Right cardiac atrium (tissue), 5 donors: ENCODE measurements at places on chromosomes 11 and 22. TPM values are rescaled to one million over a fixed set of nuclear protein-coding genes. Genes with fewer than 3 reads are reported as not detected.

GRCh38 chr11:63635762-63636465, 21.7 kb upstream of the PLAAT3 start:
- DNase-seq = peak; percentile 67

DNA sequence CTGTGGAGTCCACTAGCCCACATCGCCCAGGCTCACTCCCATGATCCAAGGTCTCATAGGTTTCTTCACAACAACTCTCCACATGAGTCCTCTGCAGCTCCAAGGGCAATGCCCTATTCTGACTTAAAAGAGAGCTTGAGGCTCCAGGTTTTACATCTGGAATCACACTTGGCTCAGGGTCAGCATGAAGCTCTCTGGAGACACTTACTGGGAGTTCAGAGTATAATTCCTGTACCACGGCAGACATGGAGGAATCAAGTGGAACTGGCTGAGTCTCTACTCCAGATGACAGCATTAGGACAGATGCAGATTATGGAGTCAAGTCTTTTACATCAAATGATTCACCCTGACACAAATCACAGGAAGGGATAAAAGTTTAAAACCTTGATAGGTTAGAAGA, 11.4 kb downstream of the PRR14L start:
- no peak for DNase-seq

DNA sequence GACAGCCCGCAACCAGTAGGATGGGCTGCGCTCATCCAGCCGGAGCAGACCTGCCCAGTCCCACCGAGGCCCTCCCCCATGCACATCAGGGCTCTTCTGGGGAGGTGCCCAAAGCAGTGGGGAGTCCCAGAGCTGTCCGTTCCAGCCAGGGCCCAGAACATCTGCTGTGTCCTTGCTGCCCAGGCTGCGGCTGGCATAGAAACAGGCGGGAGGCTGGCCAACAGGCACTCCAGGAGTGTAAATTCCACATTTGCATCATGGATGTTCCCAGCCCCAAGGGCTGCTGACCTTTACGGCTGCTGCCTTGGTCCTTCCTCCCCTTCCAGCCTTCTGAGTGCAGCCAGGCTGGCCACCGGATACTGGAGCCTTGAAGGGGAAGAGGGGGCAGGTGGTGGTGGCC, 30.0 kb upstream of the SYT7 start:
- DNase-seq = peak; percentile 57

GRCh38 chr11:70002433-70002832, 75.7 kb upstream of the ANO1 start:
- no peak for DNase-seq

GRCh38 chr22:41598891-41599635, 9.4 kb upstream of the PMM1 start:
- no peak for DNase-seq

DNA sequence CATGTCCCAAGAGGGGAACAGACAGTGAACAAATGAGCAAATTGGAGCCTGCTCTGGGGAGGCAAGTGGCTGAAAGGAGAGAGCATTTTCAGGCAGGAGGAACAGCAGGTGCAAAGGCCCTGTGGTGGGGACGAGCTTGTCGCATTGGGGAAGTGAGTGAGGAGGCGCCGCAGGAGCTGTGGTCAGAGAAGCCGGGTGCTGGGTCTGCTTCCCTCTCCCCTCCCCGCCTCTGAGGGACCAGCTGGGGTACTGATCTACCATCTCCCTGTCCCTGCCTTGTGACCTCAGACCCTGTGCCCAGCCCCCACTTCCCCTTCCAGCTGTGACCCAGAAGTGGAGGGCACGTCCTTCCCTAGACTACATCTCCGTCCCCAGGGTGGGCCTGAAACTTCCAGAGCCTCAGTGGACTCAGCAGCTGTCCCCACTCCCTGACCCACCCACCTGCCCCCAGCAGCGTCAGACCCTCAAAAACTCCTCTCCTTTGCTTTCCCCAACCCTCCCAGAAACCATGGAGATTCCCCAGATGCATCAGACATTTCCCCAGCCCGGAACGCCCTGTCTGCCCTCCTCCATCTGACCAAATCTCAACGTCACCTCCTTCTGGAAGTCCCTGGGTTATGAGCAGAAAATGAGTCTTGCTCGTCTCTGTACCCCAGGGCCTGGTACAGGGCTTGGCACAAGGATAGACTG, 19.7 kb upstream of the PDGFB start:
- peak; percentile 84 for DNase-seq

DNA sequence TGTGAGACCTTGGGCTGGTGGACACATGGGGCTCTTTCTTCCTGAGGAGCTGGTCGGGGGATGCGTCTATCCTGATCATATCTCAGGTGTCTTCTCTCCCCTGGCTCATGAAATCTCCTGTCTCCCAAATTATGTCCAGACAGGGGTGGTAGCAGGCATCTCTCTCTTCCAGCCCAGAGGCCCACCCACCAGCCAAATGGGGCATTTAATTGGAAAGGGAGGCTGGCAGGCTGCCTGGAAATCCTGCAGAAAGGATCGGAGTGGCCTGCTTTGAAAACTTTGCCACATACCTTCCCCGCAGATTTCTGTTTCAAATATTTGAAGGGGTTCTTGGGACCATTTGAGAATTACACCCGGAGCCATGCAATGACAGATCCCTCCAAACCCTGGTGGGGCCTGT, 37.4 kb downstream of the SMIM38 start:
- DNase-seq = no peak

- DNase-seq = no peak
These were observed 125.6 kb upstream of the BLID start for GRCh38 chr11:122241566-122241965.

GRCh38 chr11:47415949-47416472, 7.6 kb downstream of the SLC39A13 start:
- DNase-seq = peak; percentile 93

GRCh38 chr11:44596525-44597276, 31.2 kb downstream of the CD82 start:
- DNase-seq = peak; percentile 49

GRCh38 chr11:9796854-9797253, 133.0 kb downstream of the SWAP70 start:
- no peak for DNase-seq

DNA sequence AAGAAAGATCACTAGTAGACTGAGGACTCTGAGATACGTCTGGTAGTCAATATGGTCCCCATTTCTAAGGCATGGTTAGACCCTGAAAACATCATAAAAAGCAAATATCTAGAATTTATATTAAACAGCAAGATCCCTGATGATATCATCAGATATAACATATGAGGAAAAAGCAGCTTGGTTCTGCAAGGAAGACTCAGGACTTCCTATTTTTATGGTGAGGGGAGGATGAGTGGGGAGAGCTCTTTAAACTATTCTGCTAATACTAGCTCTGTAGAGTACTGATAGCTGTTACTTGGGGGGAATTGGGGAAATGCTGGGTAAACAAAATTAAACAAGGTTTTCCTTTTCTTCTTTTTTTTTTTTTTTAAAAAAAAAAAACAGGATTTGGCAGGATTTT, 235.8 kb downstream of the SWAP70 start:
- no peak for DNase-seq

DNA sequence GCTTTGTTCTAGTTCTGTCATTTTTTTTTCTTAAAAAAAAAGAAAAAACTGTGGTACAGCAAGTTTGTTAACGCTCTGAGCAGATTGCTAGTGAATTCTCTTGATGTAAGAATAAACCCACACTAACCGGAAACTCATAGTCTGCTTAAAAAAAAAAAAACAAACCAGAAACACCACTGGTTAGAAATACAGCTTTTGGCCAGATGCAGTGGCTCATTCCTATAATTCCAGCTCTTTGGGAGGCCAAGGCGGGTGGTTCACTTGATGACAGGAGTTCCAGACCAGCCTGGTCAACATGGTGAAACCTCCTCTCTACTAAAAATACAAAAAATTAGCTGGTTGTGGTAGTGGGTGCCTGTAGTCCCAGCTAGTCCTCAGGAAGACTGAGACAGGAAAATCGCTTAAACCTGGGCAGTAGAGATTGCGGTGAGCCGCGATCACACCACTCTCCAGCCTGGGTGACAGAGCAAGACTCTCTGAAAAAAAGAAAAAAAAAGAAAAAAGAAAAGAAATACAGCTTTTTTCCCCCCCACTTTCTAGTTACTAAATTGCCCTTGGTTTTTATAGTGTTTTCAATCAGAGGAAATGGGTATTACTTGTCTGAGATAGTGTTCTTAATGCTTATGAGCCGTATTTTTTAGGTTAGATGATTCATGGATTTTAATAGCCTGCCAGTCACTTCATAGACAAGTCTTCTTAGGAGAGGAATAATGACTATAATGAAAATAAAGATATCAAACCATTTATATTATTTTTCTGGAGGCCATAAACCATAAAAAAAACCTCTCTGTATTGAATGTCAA, 222.8 kb downstream of the DDX10 start:
- DNase-seq = no peak

GRCh38 chr11:74784234-74784633, 35.6 kb downstream of the RNF169 start:
- no peak for DNase-seq

DNA sequence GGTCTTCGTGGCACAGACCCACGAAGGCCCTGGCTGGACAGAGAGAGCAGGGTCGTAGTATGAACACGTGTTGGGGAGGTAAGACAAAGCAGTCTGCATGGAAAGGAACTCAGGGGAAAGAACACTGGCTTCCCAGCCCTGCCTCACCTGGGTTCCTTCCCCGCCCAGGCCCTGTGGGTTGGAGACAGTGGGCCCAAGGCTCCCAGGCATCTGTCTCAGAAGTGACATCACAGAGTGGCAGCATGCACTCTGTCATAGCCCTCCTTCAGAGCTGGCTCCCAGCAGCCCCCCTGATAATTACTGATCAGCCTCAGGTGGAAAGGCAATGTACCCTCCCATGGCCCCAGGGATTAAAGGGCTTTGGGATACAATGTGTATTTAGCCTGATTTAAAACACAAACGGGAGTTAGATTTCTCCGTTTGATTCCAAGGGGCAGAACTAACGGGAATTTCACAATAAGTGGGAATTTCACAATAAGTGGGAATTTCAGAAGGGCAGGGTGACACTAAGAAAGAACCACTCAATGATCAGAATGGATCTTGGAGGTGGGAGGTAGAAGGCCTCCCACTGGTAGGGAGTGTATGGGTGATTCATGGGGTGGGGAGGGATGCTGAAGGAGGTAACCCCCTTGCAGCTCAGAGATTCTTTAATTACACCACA, 65.1 kb downstream of the SLC22A12 start:
- no peak for DNase-seq

LRP4 gene
- 14.6 TPM for polyA plus RNA-seq

OR10A6 gene
- polyA plus RNA-seq = not detected

SHISAL1 gene
- polyA plus RNA-seq = 1.3 TPM

PGA5 gene
- polyA plus RNA-seq = 3.6 TPM

PRG3 gene
- polyA plus RNA-seq = not detected

NLRP14 gene
- polyA plus RNA-seq = 0.05 TPM

TRIM22 gene
- 14.4 TPM for polyA plus RNA-seq

DGCR6 gene
- polyA plus RNA-seq = 3.6 TPM
